CD8-positive, alpha-beta memory T cell (primary cell): ENCODE measurements at places on chromosomes 16 and 17.

DNA sequence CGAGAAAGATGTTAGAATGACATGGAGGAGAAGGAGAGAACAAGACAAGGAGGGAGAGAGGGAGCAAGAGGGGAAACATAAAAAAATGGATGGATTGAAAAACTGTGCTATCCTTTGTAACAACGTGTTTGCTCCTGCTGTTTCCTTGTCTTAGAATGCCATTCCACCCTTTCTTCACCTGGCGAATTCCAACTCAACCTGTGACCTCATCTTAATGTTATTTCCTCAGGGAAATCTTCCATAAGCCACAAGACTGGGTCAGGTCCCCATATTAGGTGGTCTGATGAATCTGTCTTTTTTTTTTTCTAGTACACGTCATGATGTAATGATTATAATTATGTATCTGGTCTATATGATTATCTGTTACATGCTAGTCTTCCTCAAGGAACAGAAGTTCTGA is 195.0 kb upstream of the MAF start:
- no peak for DNase-seq

- DNase-seq = no peak
Measured at GRCh38 chr17:68141050-68141449, 105.5 kb downstream of the KPNA2 start.

- DNase-seq = peak; percentile 78
Measured at GRCh38 chr17:61139219-61139618, 260.4 kb upstream of the TBX2 start.

- DNase-seq = no peak
Measured at GRCh38 chr17:74759941-74760340, 11.5 kb downstream of the NHERF1 start.

GRCh38 chr17:67326440-67326839 is 39.9 kb downstream of the PSMD12 start:
- DNase-seq = no peak

GRCh38 chr16:30844671-30845449 is 49.0 kb downstream of the BCL7C start:
- peak; percentile 69 for DNase-seq

DNA sequence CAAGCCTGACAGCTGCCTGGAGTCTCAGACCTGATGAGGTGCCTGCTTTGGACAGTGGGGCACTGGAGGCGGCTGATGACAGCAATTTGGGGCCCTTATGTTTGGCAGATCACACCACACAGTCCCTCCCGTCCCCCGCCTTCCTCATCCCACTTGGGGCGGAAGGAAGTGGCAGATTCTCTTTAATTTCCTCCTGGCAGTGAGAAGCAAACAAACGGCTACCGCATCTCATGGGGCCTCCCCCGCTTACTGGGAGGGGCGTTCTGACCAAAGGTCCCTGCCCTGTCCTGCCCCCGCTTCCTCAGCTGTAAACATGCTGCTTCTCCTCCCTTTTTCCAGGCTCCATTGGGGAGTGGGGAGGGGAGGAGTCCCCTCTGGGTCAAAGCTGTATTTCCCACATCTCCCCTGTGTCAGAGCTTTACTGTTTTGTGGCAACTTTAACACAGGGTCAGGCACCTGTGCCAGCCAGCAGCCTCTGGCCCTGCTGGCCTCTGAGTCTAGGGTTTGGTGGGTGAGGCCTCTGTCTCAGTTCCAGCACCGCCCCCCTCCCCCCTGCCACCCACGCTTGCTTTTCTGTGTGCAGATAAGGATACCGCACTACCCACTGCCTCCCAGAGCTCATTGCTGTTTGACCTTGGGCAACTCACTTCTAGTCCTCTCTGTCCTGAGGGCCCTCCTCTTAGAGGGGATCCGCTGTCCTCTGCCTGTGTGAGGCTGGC is 5.4 kb upstream of the NFATC3 start:
- DNase-seq = peak; percentile 62

DNA sequence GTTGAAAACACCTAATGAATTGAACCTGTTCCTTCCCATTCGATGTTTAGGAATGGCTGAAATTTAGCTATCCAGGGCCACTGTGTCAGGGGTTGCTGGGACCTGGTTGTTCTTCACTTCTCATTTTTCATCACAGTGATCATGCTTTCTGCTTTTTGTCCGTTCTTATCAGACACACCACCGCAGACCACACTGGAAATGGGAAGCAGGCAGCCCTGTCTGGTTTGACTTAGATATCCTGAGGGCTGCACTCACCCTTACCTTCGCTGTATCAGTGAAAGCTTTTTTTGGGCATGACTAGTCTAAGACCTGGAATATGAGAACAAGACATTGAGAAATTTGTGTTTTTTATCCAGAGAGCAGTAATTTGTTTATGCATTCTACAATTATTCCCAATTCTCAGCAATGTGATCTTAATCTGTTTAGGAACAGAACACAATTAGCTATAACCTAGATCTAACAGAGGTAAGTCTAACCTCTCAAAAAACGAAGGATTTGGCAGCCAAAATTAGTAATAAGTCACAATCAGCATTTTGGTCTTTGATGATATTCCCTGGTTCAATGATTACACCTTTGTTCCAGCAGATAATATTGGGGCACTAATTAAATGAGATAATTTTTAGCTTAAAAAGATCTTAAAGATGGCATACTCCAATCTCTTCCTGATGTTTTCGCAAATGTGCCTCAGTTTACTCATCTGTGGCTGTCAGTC is 126.0 kb upstream of the GOT2 start:
- DNase-seq = no peak

- no peak for DNase-seq
Measured at GRCh38 chr16:26791169-26791568, 275.6 kb upstream of the C16orf82 start.

DNA sequence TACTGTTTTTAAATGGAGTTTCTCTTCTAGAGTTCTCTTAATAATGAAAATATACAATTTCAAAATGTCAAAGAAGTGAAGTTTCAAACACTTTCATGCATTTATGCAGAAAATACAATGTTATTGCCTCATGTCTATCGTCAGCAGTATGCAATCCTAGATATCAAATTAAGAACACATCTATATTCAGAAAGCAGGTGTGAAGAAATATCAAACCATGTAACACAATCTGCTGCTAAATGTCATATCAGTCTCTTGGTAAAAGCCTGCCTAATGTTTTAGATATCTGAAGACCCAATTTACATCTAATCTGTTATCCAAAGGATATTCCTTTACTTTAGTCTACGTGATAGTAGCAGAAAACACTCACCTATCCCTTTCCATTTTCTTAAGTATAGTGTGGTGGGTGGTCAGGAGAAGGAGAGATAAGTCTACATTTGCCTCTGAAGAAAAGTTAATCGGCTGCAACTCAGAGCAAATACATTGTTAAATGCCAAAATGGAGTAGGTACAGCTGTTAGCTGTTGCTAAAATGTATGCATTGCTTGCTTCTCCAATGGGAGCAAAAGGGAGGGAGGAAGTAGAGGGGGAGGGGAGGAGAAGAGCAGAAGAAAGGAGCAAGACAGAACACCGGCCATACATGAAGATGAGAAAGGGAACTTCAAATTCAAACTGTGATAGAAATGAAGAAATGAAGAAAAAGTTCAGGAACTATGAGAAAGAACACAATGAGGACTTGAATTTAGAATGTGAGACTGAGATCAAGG is 64.9 kb downstream of the ITFG1 start:
- no peak for DNase-seq

DNA sequence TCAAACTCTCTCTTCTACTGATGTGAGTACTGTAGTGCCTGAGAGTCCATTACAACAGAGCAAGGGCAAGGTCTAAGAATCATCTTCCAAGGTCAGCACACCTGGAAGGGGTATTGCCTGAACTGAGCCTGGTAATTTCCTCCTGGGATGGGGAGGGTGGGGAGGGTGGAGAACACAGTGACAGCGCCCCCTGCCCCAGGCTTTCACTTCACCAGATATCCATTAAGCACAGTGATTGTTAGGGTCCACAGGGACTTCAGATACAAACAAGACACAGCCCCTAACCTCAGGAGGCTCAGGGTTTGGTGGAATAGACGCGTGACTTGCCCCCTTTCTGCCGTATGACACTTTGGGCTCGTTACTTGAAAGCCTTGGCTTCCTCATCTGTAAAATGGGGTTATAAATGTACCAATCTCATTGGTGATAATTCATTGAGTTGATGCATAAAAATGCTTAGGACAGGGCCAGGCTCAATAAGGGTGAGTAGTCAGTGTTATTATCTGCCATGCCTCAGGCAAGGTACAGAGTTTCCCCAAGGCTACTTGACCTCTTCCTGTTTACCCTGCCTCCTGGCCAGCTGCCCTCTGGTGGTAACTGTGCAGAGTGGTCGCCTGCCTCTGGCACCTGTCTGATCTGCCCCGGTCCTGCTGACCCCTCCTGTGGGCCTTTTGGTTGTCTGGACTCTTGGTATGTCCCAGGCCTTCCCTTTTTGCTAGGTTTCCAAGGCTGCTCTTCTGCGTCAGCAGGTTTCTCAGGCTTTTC is 13.1 kb upstream of the BRD7 start:
- no peak for DNase-seq

GRCh38 chr16:75108792-75109731 is 7.5 kb downstream of the LDHD start:
- peak; percentile 71 for DNase-seq

GRCh38 chr17:8147805-8148404 is 4.3 kb downstream of the PER1 start:
- no peak for DNase-seq

GRCh38 chr17:62913991-62914570 is 52.0 kb upstream of the TANC2 start:
- DNase-seq = no peak

DNA sequence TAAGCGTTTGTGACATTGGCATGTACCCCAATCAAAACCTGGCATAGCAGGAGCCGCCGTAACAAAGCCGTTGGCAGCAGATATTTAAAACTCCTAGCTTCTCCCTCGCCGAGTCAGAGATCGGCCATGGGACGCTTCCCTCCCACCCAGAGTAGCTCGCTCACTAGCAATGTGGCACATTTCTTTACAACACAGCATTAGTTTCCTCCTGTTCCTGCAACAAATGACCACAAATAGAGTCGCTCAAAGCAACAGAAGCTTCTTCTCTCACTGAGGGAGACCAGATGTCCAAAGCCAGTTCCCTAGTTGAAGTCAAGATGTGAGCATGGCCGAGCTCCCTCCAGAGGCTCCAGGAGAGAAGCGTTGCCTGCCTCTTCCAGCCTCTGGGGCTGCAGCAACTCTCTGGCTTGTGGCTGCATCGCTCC is 106.7 kb downstream of the RBFOX3 start:
- no peak for DNase-seq

DNA sequence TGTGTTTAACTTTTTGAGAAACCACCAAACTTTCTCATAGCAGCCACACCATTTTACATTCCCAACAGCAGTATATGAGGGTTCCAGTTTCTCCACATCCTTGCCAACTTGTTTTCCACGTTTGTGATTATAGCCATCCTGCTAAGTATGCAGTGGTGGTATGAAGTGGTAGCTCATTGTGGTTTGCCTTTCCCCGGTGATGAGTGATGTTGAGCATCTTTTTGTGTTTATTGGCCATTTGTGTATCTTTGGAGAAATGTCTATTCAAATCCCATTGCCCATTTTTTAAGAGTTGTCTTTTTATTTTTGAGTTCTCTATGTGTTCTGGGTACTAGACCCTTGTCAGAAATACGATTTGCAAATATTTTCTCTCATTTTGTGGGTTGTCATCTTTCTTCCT is 17.4 kb downstream of the SF3B3 start:
- no peak for DNase-seq

- no peak for DNase-seq
Measured at GRCh38 chr17:9487406-9487805, 88.2 kb downstream of the STX8 start.

- no peak for DNase-seq
Measured at GRCh38 chr17:75060434-75061054, 13.5 kb downstream of the KCTD2 start.

- peak; percentile 76 for DNase-seq
Measured at GRCh38 chr17:8409966-8410882, 12.6 kb upstream of the RNF222 start.

DNA sequence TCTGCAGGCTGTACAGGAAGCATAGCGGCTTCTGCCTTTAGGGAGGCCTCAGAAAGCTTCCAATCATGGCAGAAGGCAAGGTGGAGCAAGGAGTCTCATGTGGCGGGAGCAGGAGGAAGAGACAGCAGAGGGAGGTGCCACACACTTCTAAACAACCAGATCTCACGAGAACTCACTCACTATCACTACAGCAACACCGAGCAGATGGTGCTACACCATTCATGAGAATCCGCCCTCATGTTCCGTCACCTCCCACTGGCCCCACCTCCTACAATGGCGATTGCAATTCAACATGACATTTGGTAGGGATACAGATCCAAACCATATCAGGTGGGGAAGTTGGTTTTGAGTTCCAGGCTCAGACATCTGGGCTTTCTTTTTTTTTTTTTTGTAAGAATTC is 31.9 kb upstream of the NUDT7 start:
- DNase-seq = no peak

DNA sequence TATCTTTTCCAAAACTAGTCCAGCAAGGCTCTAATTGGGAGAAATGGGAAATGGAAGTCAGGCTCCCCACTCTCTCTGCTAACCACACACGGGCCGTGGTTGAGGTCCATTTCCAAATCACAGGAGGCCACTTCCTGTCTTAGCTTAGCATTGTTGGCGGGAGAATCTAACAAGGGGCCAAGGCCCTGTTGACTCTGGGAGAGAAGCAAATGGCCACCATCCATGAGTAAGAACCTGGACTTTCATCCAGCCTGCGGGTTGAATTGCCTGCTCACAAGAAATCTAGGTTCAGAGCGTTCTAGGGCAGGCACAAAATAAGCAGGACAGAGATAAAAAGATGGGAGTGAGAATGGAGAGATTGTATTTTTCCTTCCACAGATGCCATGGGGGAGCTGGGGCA is 5.7 kb downstream of the FAM20A start:
- no peak for DNase-seq

DNA sequence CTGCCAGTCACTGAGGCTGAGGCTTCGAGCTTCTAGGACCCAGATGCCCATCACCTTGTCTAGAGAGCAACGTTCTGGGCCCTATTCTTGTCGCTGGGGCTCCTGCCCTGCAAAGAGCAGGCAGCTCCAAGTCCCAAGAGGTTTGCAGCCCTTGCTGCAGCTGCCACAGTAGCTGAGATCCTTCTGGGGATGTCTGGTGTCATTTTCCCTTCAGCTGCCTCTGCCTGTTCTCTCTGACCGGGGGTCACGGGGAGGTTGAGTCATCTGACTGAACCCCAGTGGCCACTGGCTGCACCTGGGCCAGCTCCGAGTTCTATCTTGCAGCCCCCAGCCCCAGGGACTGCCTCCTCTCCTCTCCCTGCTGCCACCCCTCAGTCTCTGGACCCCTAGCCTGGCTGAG is 4.9 kb downstream of the WSCD1 start:
- no peak for DNase-seq

GRCh38 chr17:43661699-43662412 is at the start of gene MEOX1:
Gene MEOX1, minus strand, starts transcription at chr17:43661922. Its CDS starts 388 bp downstream, at chr17:43661534.
- no peak for DNase-seq

DNA sequence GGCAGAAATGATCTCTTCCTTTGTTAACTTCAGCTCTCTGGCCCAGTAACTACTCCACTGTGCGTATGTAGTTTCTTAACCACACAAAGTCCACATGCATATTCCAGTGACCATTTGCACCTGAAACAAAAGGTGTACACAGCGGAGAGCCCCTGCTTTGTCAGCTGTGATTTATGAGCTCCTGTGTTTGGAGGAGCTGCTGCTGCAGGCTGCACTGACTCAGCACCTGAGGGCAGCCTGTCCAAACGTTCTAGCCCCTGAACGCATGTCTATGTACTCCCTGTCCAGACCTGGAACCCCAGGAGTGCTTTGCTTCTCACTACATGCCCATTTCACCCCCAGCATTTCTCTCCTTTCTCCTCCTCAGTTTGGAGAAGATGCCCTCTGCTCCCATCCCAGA is 216.1 kb downstream of the ABCC12 start:
- no peak for DNase-seq

- no peak for DNase-seq
Measured at GRCh38 chr16:31430380-31431052, 2.4 kb upstream of the COX6A2 start.
